Stromal cell of bone marrow (primary cell): ENCODE measurements at places on chromosomes 1 and 21.

- DNase-seq, result no peak
Observed at GRCh38 chr21:46600978-46601377, 3.9 kb downstream of the S100B start.

DNA sequence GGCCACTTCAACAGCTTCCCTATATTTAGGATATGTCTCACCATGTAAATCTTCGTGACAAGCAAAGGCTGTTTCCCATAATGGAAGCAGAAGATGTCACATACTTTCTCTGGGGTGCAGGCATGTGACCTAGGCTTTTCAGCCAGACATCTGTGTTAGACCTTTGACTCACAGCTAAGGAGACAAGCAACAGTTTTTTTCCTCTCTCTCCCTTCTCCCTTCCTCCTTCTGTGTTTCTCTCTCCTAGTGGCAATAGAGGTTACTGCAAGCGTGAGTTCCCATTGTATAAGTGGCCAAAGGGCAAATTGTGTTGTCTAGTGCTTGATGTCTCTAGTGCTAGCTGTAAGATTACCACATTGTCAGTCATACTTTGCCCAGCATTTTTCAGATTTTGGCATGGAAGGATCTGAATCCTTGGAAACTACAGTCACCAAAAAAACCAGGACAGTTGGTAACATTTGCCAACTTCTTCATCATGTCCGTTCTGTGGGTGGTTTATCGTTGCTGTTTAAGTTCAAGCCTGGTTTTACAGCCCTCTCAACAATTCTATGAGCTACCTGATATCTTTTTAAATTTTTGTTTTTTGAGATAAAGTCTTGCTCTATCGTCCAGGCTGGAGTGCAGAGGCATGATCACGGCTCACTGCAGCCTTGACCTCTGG, 44.4 kb upstream of the RABGAP1L start:
- peak; percentile 33 for DNase-seq

DNA sequence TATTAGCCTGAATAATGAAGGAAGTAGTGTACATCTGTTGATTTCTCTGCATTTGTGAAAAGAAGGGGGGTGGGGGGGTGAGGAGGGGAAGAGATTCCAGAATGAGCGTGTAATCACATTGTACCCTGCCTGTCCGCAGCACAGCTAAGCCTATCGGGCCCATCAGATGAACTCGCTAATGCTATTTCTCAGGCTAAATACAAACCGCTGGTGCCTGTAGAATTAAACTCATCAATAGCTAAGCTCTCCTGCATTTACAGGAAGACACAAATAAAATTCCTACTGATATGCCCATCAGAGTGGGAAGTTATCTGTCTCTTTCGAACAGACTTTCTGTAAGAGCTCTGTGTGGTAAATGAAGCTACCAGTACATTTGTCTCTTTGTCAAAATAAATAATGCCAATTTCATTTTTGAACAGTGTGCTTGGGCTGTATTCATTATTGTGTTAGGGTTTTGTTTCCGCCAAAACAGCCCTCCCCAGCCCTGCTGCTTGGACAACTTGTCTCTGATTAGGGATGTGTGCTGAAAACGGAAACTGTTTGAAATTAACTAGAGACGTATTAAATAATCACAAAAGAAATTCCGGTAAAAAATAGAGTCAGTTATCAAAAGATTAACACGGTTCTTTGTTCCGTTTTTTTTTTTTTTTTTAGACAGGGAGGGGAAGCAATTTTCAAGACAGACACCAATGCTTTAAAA, 305.4 kb downstream of the TTLL7 start:
- no peak for DNase-seq

DNA sequence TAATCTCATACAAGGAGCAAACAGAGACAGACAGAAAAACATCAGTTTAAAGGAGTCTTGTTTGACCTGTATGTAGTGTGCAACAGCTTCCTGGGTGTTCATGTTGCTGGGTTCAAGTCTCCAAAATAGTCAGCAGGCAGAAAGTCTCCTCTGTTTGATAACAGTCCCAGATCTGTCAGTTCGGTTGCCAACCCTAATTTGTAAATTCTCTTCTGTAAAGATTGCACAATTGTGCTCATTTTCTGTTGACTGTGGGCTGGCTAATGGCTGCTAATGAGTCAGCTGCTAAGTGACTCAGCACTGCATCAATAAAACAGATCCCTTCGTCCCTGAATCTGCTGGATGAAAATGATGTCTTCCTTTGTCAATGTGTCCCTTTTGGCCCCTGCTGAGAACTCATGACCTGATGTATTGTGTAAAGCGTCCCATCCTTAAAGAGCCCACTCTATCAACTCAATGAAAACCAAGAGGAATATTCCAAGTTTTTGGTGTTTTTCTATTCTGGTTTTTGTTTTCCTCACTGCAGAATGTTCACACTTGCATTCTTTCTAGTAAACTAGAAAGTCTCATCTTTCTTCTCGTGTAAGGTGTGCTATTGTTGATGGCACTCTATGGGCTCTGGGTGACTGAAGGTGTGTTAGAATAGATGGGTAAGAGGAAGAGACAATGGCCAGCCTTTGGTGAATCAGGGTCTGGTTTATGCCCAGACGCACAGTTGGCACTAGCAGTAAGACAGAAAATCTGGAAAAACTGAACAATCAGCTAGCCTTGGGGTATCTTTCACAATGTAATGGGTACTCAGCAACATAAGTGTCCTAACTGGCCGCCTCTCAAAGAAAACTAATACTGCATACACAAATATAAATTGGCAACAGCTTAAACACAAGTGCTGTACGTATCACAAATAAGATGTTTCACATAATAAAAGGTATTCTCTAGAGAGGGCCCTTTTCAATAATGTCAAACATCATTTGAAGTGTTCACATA, 75.1 kb upstream of the SIPA1L2 start:
- peak; percentile 79 for DNase-seq

GRCh38 chr1:169858467-169858866, 35.2 kb downstream of the SCYL3 start:
- DNase-seq, result no peak

- no peak for DNase-seq
Observed at GRCh38 chr1:81156887-81157286, 643.8 kb upstream of the ADGRL2 start.

DNA sequence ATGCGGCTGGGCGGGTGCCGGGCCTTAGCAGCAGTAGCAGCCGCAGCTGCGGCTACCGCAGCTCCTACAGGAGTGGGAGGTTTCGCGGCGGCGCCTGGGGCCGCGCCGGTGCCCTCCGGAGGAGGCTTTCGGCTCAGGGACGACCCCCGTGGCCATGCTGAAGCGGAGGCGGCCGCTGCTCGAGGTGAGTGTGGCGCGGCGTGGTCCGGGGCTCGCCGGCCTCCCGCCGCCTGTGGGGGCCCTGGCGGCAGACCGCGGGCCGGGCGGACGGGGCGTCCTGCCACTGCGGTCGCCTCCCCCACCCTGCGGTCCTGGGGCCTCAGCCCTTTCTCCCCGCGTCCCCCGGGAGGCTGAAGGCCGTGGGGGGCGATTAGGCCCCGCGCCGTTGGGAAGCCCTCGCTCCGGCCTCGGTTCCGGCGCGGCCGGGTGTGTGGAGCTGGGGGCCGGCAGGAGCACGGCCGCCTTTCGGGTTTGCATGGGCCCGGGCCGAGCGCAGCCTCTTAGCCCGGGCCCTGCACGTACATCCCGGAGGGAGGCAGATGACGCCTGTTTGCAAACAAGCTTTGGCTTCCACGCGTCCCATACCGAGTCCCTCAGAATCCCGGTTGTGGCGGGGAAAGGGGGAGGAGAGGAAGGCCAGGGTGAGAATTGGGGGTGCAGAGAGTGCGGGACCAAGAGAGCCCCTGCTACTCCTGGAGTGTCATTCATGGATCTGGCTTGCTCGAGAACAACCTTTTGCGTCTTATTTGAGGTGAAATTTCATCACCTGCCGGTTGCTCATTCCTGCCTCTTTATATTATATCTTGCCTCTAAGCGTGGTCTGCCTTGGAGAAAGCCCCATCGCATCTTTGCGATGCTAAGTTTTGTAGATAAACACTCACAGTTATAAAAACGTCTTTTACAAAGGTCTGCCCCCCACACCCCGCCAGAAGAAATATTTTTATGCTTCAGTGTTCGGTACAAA, 613 bp downstream of the ZFYVE9 start:
- DNase-seq, result no peak

DNA sequence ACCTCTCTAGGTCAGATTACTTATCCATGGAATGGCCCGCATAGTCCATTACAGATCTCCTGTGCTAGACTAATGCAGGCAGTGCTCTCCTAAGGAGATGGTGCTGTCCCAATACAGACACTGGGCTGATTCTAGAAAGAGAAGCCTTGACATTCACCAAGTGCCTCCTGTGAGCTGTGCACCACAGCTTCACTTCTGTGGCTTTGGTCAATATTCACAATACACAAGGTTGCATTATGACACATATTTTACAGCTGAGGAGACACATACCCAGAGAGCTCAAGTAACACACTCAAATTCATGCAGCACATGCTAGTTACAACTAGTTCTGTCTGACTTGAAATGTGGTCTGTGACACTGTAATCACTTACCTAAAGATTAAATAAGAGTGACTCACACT, 59.4 kb upstream of the LRRC8B start:
- DNase-seq, result no peak

DNA sequence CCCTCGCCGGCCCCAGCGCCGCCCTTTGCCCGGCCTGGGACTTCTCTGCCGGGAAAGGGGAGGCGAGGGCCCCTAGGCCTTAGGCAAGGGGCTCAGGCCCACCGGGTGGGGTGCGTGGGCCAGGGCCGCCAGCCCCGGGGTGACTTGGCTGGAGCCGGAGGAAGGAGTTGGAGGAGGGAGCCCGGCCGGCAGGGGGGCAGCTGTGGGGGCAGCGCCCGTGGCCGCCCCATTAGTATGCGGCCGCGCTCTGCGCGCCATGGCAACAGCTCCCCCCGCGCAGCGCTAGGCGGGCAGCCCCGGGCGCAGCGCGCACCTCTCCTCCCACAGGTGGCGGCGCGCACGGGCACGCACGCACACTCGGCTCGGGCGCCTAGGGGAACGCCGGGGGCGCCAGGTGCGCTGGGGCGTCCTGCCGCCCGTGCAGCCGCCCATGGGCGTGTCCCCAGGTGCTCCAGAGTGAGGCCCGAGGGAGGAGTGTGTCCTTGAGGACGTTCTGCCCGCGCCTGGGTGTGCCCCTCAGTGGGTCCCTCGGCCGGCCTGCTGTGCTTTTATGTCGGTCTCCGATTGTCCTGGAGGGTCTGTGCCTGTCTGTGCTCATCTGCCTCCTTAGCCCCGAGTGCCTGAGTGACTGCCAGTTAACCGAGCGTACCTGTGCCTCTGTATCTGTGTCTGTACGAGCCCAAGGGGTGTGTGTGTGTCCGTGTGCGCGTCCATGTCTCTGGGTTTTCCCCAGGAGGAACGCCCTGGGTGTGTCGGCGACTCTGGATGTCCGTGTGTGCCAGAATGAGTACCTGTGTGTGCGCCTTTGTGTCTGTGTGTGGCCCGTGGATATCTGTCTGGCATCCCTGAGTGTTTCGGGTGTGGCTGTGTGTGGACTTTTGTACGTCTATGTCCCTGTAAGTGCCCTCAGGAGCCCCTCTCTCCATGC, 38.2 kb upstream of the WASF2 start:
- no peak for DNase-seq

GRCh38 chr1:175191659-175192058, 917 bp downstream of the KIAA0040 start:
- no peak for DNase-seq

DNA sequence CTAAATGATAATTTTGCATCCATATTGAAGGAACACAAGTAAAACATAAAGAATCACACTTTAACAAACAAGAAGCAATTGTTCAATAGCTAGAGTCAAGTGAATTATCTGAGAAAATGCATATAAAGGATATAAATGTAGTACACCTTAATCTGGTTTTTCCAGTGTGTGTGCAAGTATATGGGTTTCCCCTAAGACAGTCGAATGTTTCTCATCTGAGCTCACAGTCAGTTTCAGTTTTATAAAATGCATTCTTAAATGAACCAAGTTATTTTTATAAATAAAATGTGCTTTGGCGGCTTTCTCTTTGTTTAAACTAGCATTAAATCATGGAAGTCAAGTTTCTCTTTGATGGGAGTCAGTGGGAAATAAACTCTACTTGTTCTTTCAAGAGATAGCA, 125.9 kb downstream of the PTPRC start:
- DNase-seq, result no peak

DNA sequence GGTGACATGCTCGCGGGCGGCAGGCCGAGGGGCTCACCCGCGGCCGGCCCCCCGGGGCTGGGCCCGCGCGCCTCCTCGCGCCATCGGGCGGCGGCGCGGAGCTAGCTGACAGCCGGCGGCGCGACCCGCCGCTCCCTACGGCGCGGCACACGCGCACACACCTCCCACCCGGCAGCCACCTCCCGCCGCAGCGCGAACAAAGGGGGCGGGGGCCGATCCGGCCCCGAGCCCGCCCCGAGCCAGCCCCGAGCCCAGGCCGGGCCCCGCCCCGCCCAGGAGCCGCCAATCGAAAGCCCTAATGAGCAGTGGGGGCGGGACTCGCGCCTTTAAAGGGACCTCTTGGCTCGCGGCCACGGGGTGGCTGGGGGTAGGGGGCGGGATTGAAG, at the start of gene KIF21B:
TSS of gene KIF21B (minus strand) at position 198 of the 386 bp plus-strand sequence. CDS start 331 bp downstream, outside the sequence.
- DNase-seq, result no peak

DNA sequence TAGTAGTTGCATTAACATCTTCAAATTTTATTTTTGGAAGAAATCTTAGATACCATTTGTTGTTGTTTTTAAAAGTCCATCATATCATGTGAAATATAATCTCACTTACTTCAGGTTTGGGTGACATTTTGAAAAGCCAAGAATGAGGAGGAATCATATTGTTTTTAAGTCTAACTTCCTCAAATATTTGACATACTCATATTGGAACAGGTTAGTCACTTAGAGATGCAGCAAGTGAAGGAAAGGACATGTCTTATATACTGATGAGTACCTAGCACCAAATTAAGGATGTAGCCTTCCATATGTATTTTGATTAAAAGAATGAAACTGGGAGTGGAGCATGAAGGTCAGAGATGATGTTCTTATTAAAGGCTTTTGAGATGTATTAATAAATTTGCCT, 23.9 kb downstream of the GBP2 start:
- DNase-seq, result no peak

- DNase-seq, result no peak
Observed at GRCh38 chr1:26097696-26098095, 13.9 kb upstream of the PDIK1L start.

- no peak for DNase-seq
Observed at GRCh38 chr1:109499081-109499480, 5.2 kb downstream of the CYB561D1 start.

DNA sequence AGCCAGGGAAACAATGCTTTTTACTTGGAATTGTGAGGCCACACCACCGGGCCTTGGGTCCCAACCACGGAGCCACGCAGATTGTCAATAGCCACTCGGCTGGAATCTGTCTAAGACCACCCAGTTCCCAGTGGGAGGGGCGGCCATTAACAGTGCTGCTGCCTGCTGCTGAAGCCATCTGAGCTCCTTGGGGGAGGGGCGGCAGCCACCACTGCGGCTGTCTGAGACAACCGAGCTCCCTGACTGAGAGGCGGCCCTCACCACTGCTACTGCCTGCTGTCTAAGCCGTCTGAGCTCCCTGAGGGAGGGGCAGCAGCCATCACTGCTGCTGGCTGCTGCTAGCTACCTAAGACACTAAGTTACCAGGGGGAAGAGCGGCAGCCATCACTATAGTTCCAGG, 64.3 kb downstream of the DMRTA2 start:
- no peak for DNase-seq

GRCh38 chr1:70767377-70767776, 280.2 kb downstream of the PTGER3 start:
- peak; percentile 52 for DNase-seq

GRCh38 chr1:8043621-8044020, 17.5 kb upstream of the ERRFI1 start:
- no peak for DNase-seq

- no peak for DNase-seq
Observed at GRCh38 chr1:23168079-23168444, 594 bp downstream of the LUZP1 start.
